Left ventricle myocardium inferior (tissue), 1 donor: ENCODE measurements at places on chromosomes 2 and 18. TPM values are rescaled to one million over a fixed set of nuclear protein-coding genes. Genes with fewer than 3 reads are reported as not detected.

Gene ANTXR1
- 23.3 TPM for total RNA-seq

Gene NT5DC4
- total RNA-seq, result not detected

DNA sequence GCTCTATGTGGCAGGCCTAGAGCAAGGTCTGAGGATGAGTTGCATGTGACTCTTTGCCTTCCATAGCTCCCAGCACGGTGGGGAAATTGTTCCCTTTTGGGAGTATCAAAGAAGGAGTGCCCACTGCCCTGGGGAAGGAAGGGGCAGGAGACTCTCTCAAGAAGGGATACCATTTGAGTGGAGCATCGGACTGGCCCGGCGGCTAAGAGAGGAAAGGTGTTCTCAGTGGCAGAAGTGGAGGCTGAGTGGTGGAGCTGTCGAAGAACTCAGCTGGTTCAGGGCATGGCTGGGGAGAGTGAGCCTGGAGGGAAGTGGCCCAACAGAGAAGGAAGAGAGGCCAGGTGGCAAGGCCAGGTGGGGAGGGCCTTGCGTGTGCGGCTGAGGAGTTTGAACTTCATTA lies 235.2 kb downstream of the DYSF start:
- no peak for DNase-seq

- DNase-seq, result no peak
Observed at GRCh38 chr2:5387406-5387805, 304.8 kb upstream of the SOX11 start.

DNA sequence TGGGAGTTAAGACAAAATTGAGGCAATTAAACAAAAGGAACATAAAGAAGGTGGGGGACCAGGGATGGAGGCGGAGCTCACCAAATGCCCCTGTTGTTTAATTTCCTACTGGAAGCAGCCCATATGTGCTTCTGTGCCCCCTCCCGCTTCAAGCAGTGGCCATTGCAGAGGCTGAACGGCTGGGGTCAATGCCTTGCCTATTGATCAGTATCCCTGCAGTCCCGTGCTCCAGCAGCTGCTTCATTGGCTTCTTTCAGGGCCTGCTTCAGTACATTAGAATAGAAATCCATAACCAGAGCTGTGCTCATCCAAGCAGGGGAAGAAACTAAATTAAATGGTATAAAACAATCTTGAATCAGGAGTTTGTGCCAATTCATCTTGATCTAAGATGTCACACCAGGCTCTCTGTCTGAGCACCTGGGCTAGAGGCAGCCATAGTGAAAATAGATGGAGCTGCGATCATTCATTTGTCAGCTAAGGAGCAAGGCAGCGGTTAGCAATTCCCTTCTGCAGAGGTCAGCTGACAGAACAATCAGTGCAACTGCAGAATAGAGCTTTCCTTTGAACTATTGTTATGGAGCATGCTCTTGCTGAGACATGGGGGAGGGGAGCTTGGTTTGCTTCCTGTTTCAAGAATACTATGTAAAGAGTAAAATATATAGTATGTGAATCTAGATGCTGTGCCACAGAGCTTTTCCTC lies 222.4 kb downstream of the WDR7 start:
- no peak for DNase-seq

- DNase-seq, result no peak
Observed at GRCh38 chr2:66488946-66489345, 54.0 kb downstream of the MEIS1 start.
